NCI-H446 (cell line): ENCODE measurements at places on chromosomes 1 and 21.

GRCh38 chr1:40633523-40633922, 32.0 kb downstream of the RIMS3 start:
- DNase-seq, result no peak

- no peak for DNase-seq
Observed at GRCh38 chr1:117820694-117821381, 108.6 kb downstream of the GDAP2 start.

DNA sequence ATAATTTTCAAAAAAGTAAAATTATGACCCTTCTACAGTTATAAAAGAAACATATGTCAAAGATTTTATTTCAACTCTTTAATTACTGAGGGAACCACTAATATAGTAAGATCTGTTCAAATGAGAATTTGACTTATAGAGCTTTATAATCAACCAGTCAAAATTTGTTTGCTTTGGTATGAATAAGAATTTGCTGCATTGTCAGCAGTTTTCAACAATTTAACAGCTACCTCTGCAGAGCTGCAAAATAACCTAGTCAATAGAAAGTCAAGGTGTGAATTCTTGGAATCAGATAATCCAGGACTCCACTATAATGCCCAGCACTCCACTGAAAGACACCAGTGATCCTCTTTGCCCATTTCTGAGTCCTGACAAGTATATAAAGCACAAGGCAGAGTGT, 78.2 kb downstream of the ODF2L start:
- DNase-seq, result no peak

DNA sequence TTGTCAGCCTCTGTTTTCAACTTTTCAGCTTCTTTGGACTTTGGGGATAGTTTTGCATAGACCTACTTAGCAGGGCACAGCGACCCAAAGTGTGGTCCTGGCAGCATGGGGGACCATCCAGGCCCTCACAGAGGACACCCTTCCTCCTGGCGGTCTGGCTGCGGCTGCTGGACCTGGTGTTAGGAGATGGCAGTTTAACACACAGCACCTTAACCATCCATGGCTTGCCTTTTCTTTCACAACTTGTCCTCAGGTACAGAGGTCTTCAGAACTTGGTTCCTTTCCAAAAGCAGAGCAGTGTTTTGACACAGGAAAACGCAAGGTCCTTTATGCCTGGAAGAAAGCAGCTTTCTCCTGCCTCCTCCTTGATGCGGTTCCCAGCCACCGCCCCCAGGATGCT, 68.1 kb downstream of the RHOU start:
- no peak for DNase-seq

GRCh38 chr21:34351786-34352241, 12.0 kb upstream of the KCNE2 start:
- DNase-seq, result no peak

DNA sequence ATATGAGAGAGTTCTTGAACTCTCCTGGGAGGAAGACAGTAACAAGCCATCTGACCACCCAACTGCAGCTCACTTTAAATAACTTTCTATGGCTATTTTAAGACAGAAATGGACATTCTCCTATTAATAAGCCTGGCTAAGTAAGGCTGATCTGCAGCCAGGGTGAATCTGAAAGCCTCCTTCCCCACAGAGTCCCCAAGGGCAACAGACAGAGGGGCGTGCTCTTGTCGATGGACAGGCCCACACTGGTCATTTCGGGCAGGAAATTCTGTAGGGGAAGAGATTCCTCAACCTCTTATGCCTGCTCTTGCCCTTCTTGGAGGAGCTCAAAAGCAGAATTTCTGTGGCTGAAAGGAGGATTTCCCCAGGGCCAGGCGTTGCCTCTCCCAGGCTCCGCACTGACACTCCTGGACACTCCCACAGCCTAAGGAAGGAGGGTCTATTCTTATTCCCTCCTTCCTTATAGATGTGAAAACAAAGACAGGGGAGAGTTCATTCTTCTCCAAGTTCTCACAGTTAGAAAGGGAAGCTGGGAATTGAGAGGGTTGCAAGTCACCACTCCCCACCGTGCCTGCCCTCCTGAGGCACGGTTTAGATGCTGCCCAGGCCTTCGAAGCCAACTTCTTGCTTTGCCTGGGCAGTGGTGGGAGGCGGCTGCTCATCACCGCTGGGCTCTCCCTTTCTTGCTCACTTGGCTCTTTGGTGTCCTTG, 17.9 kb upstream of the KANK4 start:
- DNase-seq, result no peak

GRCh38 chr1:103459346-103459745, 66.2 kb upstream of the RNPC3 start:
- no peak for DNase-seq

DNA sequence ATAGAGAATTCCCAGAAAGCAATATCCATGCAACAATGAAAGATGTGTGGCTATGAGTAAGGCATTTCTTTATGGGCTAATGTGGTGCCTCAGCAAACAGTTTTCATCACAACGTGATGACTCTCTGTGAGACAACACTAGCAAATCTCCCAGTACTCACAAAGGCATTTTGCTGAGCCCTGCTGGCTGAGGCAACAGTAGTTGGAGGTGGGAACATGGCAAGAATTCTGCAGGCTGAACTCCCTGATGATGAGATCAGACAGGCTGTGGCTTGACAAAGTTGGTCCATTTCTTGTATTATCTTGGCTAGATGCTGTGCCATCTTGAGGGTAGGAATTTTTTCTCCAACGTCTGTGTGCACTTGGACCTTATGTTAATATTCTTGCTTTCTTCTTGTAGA, 24.6 kb downstream of the PROX1 start:
- no peak for DNase-seq

DNA sequence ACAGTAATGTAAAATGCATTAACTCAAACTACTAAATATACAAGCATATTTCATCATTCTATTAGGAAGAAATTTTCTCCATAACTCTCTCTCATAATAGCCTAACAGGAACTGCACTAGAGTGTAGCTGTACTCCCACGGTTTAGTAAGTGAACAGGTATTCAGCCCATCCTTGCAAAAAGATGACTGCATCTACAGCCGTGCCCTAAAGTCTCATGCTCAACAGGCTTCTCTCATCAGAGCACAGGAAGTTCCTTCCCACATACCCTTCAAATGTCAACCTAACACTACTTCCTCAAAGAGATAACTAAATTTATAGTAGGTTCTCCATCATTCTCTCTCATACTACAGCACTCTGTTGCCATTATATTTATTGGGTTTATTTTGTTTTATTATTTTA, 251.6 kb downstream of the AKT3 start:
- no peak for DNase-seq

GRCh38 chr1:8989821-8990220, 36.4 kb downstream of the SLC2A7 start:
- no peak for DNase-seq

- no peak for DNase-seq
Observed at GRCh38 chr1:46770541-46770940, 28.3 kb upstream of the CYP4B1 start.

GRCh38 chr1:218904416-218904815, 269.3 kb upstream of the LYPLAL1 start:
- no peak for DNase-seq

- DNase-seq, result peak; percentile 88
Observed at GRCh38 chr1:234617986-234618736, 8.2 kb upstream of the IRF2BP2 start.

DNA sequence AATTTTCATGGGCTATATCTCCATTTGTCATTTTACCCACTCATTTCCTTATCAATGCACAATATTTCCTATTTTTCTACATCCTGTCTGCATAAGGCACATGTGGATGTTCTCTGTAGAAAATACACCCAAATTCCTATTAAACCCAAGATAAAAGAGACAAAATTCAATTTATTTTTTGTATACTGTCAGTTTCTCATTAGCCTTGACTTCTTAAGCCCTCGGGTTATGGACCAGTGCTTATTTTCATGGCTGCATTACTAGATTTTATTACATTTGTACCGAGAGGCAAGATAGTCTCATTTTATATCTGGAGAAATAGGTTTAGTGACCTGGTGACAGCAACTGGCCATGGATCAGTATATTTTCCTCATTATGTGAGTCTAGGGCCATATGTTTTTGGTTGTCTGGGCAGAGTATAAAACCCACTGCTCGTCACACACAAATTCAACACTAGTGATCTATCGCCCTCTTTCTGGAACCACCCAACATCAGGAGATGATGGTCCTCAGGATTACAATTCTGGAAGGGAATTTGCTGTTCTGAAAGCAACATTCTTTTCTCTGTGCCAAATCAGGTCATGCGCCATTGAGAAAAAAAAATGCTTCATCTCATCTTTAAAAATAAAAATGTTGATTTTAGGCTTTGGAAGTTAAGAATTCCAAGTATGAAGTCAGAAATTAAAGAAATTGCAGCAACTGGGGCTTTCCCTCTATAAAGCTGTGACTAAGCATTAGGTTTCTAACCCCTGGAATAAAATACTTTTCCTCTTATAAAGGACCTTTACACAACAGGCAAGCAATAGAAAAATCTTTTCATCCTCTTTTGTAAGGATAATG, 81.4 kb downstream of the ASTN1 start:
- DNase-seq, result no peak

DNA sequence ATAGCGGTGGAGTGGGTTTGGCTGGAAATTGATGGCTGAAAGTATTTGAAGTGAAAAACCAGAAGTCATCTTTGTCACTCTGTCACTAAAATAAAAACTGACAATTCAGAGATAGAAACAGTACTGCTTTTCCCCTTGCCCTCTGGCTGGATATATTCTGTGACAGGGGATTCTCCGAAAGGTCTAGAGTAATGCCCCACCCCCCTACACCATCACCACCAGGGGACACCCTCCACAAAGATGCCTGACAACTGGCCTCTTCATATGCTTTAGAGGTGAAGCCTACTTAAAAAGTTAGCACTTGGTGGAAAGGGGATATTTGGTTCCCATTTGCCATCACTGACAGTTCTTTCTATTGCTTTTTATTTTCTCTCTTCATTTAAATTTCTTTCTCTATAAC, 73.5 kb downstream of the SGIP1 start:
- no peak for DNase-seq

GRCh38 chr1:159889821-159890252, 10.1 kb downstream of the CFAP45 start:
- DNase-seq, result peak; percentile 34

- no peak for DNase-seq
Observed at GRCh38 chr21:34865400-34866241, 183.5 kb downstream of the RUNX1 start.
